SK-N-SH treated with all-trans-retinoic acid at 6 μM for 48 hours (cell line): ENCODE measurements at places on chromosomes 3 and 15.

DNA sequence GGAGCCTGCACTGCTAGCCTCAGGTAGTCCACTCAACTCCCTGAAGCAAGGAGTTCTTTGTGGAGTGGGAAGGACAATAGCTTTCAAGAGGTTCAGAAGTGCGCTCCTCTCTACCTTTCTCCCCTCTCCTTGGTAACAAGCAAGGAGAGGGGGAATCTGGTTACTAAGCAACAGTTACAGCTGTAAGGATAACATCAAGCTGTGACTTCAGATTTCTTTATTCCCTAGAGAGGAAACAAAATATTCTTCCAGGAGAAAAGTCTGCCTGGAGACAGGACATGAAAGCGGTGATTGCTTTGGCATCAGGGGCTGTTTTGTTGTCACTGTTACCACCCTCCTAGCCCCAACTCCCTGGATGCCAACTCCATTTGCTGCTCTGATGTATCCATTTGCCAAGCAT is 70.4 kb downstream of the TRANK1 start:
- ATAC-seq: no peak

DNA sequence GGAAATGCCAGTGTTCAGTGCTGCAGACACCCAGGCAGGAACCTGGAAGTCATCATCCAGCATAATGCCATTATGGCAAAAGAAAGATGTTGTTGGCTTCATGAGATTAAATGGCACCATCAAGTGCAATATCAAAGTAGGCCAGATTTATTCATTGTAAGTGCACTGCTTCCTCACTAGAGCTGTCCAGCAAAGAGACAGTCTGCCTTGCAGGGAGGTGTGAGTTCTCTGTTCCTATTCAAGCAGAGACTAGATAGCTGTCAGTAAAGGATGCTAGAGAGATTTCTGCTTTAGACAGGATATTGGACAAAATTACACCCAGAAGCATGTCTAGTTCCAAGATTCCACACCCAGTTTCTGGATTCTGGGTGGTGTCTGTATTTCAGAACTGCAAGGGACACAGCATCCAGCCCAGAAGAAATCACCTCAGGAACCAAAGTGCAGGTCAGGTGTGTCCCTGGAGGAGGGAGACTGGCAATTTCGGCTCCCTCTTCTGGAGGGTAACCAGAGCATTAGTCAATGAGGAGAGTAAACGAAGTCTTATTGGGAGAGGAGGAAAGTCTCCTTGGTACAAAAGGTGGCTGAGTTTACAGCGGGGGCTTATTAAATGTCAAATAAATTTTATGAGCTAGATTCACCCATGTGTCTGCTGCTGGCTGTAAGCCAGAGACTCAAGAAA is 377.3 kb downstream of the EPHB1 start:
- ATAC-seq: no peak; the same call in 2 of the 3 replicates

- ATAC-seq: peak; percentile 81
Measured at GRCh38 chr3:36496684-36497633, 116.7 kb downstream of the STAC start.

GRCh38 chr3:13461169-13462124 is 18.7 kb upstream of the HDAC11 start:
- peak; percentile 76 for ATAC-seq

DNA sequence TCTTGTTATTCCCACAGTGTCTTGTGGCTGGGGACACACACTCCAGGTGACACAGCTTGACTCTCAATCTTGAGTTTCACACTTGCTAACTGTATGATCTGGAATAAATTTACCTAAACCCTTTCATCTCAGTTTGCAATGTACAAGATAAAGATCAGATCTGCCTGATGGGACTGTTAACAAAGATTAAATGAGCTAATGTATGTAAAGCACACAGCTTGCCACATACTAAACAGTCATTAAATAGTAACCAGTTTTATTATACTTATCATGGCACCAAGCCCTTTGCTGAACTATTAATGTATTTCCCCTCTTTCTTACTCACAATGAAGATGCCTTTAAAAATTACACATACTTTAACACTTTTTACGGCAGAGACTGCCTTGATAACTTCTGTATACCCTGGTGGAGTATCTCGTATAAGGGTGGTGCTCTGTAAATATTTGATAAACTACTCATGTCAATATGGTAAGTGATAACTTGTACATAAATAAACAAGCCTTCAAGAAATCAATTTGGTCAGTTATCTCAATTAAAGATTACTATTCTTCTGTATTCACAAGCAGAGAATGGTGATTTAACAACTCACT is 184.5 kb downstream of the STAG1 start:
- ATAC-seq: no peak

- ATAC-seq: no peak
Measured at GRCh38 chr15:100650685-100651084, 48.3 kb downstream of the ASB7 start.

GRCh38 chr3:23959135-23959900 is 14.2 kb downstream of the NR1D2 start:
- ATAC-seq: peak; percentile 83

DNA sequence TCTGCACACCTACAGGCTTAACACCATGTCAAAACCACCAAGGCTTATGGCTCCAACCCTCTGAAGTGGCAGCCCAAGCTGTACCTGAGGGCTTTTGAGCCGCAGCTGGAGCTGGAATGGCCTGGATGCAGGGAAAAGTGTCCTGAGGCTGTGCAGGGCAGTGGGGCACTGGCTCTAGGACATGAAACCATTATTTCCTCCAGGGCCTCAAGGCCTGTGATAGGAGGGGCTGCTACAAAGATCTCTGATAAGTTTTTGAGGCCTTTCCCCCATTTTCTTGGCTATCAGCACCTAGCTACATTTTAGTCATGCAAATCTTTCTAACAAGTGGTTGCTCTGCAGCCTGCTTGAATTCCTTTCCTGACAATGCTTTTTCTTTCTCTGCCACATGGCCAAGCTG is 37.6 kb downstream of the SPATA16 start:
- ATAC-seq: no peak

GRCh38 chr15:98398886-98399285 is 249.5 kb upstream of the IGF1R start:
- ATAC-seq: no peak

GRCh38 chr3:177343122-177343625 is 145.9 kb upstream of the TBL1XR1 start:
- ATAC-seq: no peak

GRCh38 chr3:160135851-160136250 is 89.4 kb upstream of the C3orf80 start:
- no peak for ATAC-seq

DNA sequence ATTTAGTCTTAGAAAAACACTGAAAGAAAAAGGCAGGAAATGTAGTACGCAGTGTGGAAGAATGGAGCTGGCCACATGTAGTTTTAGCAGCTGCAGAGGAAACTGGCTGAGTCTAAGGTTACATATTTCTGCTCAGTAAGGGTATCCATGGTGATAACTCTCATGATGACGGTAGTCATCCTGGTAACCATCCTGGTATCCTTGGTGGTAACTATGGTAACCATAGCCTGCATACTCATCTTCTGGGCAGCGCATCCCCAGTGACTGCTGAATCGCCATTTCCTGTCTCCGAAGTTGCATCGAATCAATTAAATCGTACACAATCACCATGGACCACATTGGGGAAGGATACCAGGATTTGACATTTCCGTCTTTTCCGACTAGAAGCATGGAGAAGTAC is 35.7 kb downstream of the CCDC80 start:
- ATAC-seq: peak; percentile 96

GRCh38 chr3:188241883-188242282 is 87.9 kb downstream of the LPP start:
- ATAC-seq: peak; percentile 50

DNA sequence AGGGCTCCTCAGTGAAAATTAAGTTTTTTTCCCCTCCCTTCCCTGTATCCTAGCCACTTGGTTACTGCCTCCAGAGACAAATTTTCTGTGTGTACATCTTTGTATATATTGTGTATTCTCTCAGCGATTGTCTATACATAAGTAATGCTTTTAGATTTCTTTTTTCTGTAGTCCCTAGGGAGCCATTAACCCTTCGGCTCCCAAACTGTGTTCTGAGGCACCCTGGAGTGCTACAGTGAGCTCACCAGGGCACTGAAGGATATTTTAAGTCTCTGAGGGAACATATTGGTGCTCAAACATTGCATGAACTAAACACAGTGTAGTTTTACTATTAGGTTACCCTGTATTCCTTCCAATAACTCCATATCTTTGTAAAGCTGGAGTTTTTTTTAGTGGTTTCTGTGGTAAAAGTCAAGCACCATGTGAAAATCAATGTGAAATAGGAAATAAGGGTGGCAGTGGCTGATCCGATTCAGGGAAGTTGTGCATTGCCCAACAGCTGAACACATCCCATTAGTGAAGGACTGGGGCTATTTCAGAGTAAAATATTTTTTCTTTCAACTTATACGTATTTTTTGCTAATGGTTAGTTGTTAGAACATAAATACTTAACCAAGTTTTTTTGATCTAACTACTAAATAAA is 43.0 kb downstream of the USP13 start:
- ATAC-seq: no peak

GRCh38 chr15:79496838-79497237 is 64.7 kb downstream of the MINAR1 start:
- no peak for ATAC-seq

DNA sequence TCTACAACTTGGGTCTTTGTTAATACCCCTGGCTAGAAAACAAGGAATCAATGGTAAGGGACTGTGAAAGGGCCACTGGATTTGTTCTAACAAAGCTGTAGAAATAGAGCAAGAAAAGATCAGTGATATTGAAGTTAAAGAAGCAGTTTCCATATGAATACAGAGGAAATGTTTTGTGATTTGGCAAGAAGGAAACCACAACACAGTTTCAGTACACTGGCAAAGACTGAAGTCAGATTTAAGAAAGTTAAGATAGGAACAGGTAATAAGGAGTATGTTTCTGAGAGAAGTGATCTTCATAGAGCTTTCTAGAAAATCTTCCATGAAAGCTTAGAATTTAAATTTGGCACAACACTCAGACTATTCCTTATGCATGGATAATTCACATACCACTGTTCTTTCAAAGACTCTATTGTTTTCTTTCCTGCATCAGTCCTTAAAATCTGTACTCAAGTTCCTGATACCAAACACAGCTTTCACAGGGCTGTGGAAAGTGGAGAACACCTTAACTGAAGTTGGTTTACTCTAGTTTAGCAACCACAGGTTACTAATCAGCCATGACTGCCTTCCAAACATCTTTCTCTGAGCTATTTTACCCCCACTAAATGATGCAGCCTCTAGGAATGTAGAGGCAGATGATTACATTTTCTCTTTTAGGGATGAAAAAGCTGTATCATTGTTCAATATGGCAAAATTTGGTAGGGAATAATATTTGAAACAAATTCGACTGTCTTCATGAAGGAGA is 32.4 kb upstream of the ALCAM start:
- peak; percentile 26; the same call in 1 of the 3 replicates for ATAC-seq

GRCh38 chr3:147360051-147360439 is 46.3 kb downstream of the ZIC4 start:
- ATAC-seq: no peak

DNA sequence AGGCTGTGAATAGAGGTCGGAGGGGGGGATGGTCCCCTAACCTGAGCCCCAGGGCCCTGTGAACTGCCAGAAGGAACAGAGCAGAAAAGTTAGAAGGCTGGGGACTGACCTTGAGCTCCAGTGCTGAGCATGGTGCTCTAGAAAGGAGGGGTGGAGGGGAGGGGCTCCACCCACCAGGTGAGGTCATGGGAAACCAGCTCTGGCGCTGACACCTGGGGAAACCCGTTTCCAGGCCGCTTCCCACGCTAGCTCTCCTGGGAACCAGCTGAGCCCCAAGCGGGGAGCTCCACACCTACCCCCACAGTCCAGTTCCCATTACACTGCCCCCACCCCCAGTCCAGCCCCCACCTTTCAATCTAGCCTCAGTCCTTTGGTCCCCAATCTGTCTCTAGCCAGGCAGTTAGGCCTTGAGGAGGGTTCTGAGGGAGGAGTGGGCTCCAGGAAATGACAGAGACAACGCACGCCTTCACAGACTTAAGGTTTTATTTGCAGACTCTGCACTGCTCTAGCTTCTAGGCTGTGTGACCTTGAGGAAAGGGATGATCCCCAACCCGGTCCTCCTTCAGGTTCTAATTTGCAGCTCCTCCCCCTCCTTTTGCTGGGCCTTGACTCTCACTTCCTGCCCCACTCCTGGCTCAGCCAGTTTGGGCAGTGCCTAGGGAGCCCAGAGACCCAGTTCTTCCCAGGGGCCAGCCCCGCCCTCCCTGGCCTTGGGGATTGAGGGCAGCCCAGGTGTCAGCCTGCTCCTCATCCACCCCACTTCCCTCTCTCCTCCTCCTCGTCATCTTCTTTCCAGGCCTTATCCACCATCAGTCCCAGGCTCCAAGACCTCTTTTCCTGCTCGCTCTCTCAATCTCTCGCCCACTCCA is 2.1 kb downstream of the RHOV start:
- no peak for ATAC-seq

GRCh38 chr3:194672876-194673275 is 885 bp upstream of the LSG1 start:
- peak; percentile 15 for ATAC-seq

GRCh38 chr3:123724306-123724705 is 139.5 kb upstream of the HACD2 start:
- peak; percentile 2; the same call in 1 of the 3 replicates for ATAC-seq

DNA sequence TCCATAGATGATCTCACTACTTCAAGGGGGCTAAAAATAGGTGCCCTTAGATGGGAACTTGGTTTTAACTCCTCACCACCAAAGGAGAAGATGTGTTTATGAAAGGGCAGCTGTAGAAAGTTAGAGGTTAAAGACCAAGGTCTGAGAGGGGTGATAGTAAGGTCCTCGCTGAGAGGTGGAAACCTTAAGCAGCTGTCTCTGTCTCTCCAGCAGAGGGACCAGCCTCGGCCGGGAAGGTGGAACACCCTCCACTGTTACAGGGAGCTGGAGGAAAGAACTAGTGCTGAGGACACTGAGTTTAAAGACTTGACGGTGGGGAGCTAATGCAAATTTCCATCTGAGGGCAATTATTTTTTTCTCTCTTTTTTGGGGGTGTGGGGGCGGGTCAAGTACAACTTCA is 8.9 kb upstream of the RLBP1 start:
- ATAC-seq: no peak

DNA sequence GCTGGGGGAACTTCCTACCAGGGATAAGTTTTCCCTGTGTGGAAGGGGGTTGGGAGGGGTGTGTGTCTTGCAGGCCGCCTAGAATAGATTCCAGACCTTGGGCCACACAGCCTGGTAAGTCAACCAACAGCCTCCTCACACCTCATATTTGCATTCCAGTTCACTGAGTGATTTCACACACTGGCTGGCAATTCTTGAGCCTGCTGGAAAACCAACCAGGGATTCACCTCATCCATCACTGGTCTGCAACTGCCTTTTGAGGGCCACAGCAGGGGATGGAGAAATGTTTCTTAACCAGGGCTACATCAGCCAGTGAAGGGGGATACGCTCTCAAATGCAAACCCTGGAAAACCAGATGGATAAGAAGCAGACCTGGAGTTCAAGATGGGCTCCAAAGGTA is 2.0 kb downstream of the FSTL1 start:
- ATAC-seq: peak; percentile 27

DNA sequence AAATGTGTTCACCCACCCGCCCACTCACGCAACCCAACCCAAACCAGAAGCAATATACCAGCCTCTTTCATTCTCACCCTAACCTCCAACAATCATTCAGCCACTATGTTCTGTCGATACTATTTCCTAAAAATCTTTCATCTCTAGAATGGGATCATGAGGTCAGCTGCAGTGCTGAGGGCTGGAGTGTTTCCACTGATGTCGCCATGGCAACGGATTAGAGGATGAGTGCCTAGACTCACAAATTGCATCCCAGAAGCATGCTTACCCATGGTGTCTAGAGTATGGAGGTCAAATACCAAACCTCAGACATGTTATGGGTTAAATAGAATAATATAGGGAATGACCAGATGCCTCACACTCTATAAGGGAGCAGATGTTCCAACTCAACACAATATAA is 138.5 kb downstream of the GABRB3 start:
- ATAC-seq: no peak
